ENCODE measurements at places on chromosomes 11 and 22.
A peak's percentile ranks its signal among the peaks of the same experiment; 100 is the strongest.

GRCh38 chr11:12868315-12869073, 140.6 kb upstream of the RASSF10 start:
- no peak for DNase-seq
- no peaks in the 10 kb centered on the region for H3K36me3 ChIP-seq
- H3K27me3 ChIP-seq: no peaks in the 10 kb centered on the region
- no peak overlapping the region for H3K27ac ChIP-seq

- DNase-seq: no peak
- no peaks in the 10 kb centered on the region for H3K36me3 ChIP-seq
- H3K27me3 ChIP-seq: no peaks in the 10 kb centered on the region
- H3K27ac ChIP-seq: no peak overlapping the region
- H3K4me3 ChIP-seq: no peak overlapping the region
- peaks cover 5% of the 10 kb centered on the region for H3K4me1 ChIP-seq
Observed at GRCh38 chr11:70727899-70728620, 329.7 kb downstream of the CTTN start.

GRCh38 chr22:40070701-40071100, 75.9 kb downstream of the FAM83F start:
- H3K27ac ChIP-seq: no peak overlapping the region
- H3K36me3 ChIP-seq: no peaks in the 10 kb centered on the region
- no peaks in the 10 kb centered on the region for H3K27me3 ChIP-seq
- no peaks in the 10 kb centered on the region for H3K4me1 ChIP-seq
- H3K4me3 ChIP-seq: no peak overlapping the region

DNA sequence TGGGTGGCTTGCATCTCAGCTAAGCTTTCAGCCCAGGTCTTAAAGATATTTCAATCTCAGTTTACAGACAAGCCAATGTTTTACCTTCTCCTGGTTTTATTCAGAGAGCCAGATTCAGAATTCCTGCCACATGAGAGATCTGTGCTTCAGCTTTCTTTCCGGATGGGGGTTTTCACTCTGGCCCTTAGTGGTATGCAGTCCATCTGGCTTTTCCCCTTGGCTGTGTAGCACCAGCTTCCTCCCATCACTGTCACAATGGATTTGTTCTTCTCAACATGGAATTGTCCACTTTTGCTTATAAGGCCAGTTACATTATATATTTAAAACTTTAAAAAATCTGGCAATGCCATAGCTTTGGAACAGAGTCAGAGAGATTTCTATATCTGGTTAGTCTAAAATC, 303.9 kb downstream of the ETS1 start:
- H3K4me1 ChIP-seq: no peaks in the 10 kb centered on the region
- no peaks in the 10 kb centered on the region for H3K27me3 ChIP-seq
- no peak overlapping the region for H3K4me3 ChIP-seq
- no peaks in the 10 kb centered on the region for H3K36me3 ChIP-seq
- H3K27ac ChIP-seq: no peak overlapping the region
- no peak for DNase-seq

DNA sequence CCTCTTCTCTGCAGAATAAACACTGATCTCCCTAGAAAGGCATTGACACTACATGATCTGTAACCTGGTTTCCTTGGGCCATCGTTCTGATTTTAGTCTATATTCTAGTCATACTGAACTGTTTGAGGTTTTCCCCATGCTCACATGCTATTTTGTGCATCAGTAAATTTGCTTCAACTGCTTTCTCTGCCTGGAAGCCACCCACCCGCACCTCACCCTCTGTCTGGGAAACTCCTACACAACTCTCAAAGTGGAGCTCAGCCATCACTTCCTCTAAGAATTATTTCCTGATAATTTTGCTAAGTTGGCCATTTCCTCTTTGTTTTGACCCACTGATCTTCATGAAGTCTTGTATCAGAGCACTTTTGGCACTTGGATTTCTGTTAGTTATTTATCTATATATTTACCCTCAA, 36.1 kb downstream of the MMP20 start:
- H3K4me3 ChIP-seq: no peak overlapping the region
- no peaks in the 10 kb centered on the region for H3K27me3 ChIP-seq
- no peak for DNase-seq
- H3K4me1 ChIP-seq: no peaks in the 10 kb centered on the region
- no peak overlapping the region for H3K27ac ChIP-seq

- H3K27me3 ChIP-seq: peaks cover 4% of the 10 kb centered on the region
- no peaks in the 10 kb centered on the region for H3K36me3 ChIP-seq
- no peak for DNase-seq
- H3K27ac ChIP-seq: no peak overlapping the region
Observed at GRCh38 chr11:73359341-73359740, 16.9 kb upstream of the RELT start.

GRCh38 chr22:39645532-39645931, 75.0 kb downstream of the CACNA1I start:
- H3K27me3 ChIP-seq: no peaks in the 10 kb centered on the region
- no peak overlapping the region for H3K27ac ChIP-seq
- H3K4me1 ChIP-seq: no peaks in the 10 kb centered on the region
- H3K36me3 ChIP-seq: no peaks in the 10 kb centered on the region
- no peak overlapping the region for H3K4me3 ChIP-seq

DNA sequence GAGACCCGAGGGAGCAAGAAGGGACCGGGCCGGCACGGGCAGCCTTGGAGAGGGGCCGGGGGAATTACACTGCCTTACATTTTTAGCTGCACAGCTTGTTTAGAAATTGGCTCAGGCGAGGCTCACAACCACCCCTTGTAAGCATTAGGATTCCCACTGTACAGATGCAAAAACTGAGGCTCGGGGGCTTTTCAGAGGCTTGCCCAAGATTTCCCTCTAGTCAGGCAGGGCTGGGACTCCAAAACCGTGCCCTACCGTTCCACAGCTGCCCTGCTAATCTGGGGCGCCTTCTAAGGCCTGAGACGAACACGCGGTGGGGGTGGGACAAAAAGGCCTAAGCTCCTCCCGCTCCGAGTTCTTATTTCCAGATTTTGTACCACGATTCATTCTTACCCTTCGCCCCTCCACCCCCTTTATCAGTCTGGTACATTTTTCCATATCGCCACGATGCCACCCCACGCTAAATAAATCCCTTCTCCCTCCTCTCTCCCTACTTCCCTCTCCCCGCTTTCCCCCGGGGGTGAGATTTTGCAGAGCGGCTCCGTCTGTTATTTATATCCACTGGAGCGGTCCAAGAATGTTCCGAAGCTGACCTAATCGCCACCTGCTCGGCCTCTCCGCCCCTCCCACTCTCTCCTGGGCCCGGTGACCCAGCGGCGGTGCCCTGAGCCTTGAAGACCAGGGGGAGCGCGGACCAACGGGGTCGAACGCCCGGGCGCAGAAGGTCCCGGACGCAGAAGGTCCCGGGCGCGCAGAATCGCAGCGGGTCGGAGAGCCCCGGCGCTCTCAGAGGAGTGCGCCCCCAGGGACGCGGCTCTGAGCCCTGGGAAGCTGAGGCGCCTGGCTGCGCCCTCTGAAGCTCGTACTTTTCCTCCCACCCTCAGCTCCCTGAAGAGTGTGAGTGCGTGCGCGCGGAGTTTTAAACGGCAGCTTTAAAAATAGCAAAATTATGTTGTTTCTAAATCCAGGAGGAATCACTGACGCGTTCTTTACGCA, 764 bp upstream of the PACSIN3 start:
- H3K27me3 ChIP-seq: peaks cover 6% of the 10 kb centered on the region
- DNase-seq: no peak
- peaks cover 4% of the 10 kb centered on the region for H3K4me1 ChIP-seq
- H3K4me3 ChIP-seq: peak overlapping the region; percentile 78
- H3K27ac ChIP-seq: no peak overlapping the region
- H3K36me3 ChIP-seq: 0 out of 2 replicates have a peak, but pooled peaks cover 3% of the 10 kb centered on the region

GRCh38 chr11:113282898-113283437, 31.4 kb upstream of the TTC12 start:
- no peak for DNase-seq
- H3K4me1 ChIP-seq: no peaks in the 10 kb centered on the region
- no peaks in the 10 kb centered on the region for H3K36me3 ChIP-seq
- no peak overlapping the region for H3K4me3 ChIP-seq
- no peaks in the 10 kb centered on the region for H3K27me3 ChIP-seq

GRCh38 chr11:127454856-127455255, 454.3 kb upstream of the KIRREL3 start:
- no peaks in the 10 kb centered on the region for H3K27me3 ChIP-seq
- no peaks in the 10 kb centered on the region for H3K4me1 ChIP-seq
- no peak for DNase-seq
- H3K4me3 ChIP-seq: no peak overlapping the region
- H3K36me3 ChIP-seq: no peaks in the 10 kb centered on the region
- H3K27ac ChIP-seq: no peak overlapping the region

DNA sequence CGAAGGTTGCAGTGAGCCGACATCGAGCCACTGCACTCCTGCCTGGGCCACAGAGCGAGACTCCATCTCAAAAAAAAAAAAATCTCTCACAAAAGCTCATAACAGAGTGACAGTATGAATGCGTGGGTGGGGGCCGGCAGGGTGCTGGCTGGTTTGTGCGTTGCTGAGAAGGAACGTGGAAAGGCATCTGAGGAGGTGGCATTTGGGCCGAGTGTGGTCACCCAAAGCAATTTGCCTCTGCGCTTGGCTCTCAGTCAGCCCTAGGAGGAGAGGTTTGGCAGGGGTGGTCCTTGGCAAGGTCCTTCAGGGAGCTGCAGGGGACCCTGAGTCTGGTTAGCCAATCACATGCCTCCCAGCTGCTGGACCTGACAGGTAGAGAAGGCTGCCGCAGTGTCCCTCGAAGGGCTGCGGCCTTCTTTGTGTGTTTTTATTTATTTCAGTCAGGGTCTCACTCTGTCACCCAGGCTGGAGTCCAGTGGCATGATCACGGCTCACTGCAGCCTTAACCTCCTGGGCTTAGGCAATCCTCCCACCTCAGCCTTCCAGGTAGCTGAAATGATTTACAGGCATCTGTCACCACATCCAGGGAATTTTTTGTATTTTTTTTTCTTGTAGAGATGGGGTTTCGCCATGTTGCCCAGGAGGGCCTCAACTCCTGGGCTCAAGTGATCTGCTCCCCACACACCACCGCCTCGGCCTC, 23.5 kb upstream of the OSBPL5 start:
- H3K36me3 ChIP-seq: no peaks in the 10 kb centered on the region
- no peak overlapping the region for H3K27ac ChIP-seq
- peaks cover 5% of the 10 kb centered on the region for H3K4me1 ChIP-seq
- H3K27me3 ChIP-seq: no peaks in the 10 kb centered on the region

DNA sequence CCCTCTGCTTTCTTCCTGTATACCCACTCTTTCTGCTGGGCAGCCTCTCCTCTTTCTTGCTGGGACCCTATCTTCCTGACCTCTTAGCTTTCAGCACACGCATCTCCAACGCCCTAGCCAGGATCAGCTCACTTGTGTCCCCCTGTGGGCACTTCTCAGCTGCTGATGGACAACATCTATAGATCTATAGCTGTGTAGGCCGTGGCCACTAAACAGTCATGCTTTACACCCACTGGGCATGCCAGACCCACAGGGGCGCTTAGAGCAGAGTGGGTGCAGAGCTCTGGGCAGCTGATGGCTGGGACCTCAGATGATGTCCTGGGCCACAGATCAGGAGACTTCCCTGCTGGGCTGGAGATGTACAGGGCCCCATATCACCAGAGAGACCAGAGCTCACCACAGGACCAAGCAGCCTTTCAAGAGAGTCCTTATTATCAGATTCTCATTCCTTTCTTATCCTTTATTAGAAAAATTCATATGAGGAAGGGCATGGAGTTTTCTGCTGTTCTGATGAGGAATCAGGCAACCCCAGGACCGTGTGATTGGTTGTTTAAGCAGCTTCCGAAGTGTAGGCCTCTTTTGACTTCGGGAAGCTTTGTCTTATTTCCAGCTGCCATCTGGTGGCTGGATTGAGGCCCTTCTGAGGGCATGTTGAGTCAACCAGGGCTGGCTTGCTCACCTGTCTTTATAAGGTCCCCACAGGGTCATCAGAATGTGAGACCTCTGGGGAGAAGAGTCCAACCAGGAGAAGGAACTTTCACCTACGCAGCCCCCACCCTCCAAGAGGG, 60.5 kb downstream of the OSBP2 start:
- H3K36me3 ChIP-seq: no peaks in the 10 kb centered on the region
- peak; percentile 64 for DNase-seq
- H3K4me3 ChIP-seq: no peak overlapping the region
- H3K4me1 ChIP-seq: peaks cover under 1% of the 10 kb centered on the region

DNA sequence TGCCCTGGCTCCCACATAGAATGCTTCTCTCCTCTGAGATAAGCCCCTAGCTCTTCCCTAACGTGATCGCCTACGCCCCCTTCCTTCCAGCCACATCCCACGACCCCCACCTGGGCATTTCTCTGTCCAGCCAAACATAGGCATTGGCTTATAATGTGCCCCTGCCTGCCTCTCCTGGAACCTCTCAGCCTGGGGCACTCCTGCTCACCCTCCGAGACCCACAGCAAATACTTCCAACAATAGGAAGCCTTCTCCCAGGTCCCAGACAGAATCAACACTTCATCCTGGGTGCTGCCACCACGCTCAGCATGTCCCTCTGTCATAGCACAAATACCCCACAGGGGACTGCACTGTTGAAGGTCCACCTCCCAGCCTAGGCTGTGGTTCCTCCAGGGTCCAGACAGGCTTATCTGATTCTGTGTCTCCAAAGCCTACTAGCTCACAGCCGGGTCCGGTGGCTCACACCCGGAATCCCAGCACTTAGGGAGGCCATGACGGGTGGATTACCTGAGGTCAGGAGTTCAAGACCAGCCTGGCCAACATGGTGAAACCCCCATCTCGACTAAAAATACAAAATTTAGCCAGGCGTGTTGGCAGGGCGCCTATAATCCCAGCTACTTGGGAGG, 24.2 kb upstream of the TMPRSS4 start:
- H3K27me3 ChIP-seq: no peaks in the 10 kb centered on the region
- H3K27ac ChIP-seq: no peak overlapping the region
- no peak overlapping the region for H3K4me3 ChIP-seq

GRCh38 chr22:42443240-42444076, 11.3 kb upstream of the NFAM1 start:
- peaks cover 15% of the 10 kb centered on the region for H3K4me1 ChIP-seq
- no peaks in the 10 kb centered on the region for H3K36me3 ChIP-seq
- H3K27ac ChIP-seq: no peak overlapping the region

DNA sequence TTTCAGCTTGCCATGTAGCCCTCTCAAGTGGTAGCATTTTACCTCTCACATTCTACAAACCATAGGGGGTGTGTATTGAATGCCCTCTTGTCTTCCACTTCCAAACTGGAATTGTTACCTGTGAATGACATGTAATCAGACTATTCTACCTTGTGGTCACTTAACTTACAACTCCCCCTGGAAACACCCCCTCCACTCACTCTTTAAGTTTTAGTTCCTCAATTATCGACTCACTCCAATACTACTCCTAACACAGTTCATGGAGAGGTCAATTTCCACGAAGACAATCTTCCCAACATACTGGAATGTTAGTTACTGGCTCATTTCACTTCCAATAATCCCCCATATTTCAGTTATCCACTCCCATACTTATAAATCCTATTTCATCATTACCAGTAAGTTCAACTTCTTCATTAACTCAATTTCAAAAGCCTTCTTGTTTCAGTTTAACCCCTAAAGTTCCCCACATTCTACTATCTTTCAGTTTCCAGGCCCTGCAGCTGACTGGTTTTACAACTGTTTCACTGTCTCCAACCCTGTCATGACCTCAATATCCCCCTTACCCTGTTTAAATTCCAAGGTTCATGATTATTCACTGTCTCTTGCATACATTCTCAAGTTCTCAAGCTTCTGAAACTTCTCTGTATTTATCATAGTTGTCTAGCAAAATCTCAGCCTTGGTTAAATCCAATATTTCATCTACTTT, 92.5 kb downstream of the C11orf87 start:
- DNase-seq: no peak
- no peak overlapping the region for H3K27ac ChIP-seq
- H3K36me3 ChIP-seq: no peaks in the 10 kb centered on the region
- H3K27me3 ChIP-seq: no peaks in the 10 kb centered on the region
- H3K4me3 ChIP-seq: no peak overlapping the region

GRCh38 chr11:126496576-126497337, 141.3 kb downstream of the ST3GAL4 start:
- H3K4me1 ChIP-seq: peaks cover 19% of the 10 kb centered on the region
- no peak overlapping the region for H3K27ac ChIP-seq
- no peaks in the 10 kb centered on the region for H3K27me3 ChIP-seq
- no peak overlapping the region for H3K4me3 ChIP-seq

Data from H1 (cell line).